ENCODE measurements at places on chromosomes 12 and 14.

- DNase-seq = peak; percentile 45
Observed at GRCh38 chr14:68791902-68792677, 777 bp downstream of the ZFP36L1 start.

DNA sequence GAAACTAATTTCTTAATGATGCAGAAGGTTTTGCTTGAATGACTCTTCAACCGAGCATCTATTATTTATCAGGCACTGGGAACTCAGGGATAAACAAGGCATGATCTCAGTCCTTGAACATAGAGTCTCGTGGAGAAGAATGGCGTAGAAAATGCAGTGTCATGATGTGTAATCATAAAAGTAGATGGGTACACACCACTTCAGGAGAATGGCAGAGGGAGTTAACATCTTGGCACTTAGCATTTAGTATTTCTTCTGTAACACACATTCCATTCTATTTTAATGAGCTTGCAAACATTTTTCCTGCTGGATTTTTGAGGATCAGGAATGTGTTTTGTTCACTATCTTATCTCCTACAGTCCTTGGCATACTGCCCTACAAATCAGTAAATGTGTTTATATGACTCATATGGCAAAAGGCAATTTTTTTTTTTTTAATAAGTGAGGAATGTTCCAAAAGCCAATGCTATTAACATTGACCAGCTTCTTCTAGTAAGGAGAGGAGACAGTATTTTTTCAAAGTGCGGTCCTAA is 3.8 kb downstream of the TXNRD1 start:
- DNase-seq = peak; percentile 97

DNA sequence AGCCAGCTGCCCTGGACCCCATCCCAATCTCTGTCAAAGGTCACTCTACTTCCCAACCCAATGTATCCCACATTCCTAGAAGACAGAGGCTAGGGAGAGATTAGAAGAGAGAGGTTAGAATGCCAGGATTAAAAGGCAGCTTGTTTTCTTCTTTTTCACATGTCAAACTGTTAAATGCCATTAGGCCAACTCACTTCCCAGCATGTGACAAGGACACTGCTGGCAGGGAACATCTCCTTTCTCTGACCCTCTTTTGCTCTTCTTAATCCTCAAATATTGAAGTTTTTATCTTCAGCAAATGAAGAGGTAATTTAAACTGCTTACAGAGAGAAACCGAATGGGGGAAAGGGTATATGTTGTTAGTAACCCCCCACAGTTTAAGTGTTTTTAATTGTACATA is 89.1 kb downstream of the BBS10 start:
- DNase-seq = no peak

DNA sequence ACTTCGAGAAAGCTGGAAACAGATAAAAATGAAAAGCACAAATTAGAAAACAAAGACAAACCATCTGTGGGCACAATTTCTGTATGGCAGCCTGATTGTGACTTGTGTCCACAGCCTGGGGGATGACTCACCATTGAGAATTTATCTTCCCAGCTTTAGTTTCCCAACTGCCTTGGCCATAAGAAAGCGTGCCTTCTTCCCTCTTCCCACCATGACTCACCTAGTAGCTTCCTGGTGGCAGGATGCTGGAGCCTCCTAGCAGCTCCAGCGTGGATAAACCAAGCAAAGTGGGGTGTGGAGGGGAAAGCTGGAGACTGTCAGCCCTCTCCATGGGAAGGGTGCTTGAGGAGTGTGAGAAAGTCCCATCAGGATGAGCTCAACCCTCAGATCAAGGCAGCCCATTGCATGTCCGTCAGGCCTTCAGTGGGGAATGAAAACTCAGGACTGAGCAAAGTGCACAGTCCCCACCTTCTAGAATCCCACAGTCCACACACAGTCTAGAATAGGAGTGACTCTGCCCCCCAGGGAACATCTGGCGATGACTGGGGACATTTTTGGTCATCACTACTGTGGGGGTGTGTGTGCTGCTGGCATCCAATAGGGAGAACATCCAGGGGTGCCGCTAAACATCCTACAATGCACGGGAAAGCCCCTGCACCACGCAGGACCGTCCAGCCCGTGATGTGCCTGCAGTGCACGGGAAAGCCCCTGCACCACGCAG is 22.4 kb upstream of the SERPINA6 start:
- DNase-seq = peak; percentile 81

DNA sequence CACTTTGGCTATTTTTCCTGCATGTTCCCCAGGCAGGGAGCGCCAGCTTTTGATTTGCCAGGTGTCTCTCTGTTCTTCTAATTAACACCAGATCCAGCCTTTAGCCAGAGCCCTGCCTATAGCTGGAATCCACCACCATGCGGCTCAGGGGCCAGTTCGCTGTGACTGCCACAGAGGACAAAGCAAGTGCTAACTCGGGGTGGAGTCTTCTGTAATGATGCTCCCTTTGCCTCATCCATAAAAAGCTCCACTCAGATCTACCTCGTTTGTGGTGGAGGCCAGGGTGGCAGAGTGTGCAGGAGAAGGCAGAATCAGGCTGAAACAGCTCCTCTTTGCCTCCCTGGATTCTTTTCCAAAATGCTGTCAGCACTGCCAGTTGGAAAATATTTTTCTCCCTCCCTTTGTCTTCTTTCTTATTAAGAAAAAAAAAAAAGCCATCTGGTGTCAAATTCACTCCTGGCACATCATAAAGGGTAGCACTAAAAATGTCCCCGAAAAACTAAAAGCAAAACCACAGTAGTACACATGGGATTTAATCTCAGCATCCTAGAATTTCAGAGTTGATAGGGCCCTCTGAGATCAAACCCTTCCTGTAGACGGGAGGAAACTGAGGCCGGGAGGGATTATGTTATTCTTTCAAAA is 18.0 kb upstream of the CTDSP2 start:
- no peak for DNase-seq

DNA sequence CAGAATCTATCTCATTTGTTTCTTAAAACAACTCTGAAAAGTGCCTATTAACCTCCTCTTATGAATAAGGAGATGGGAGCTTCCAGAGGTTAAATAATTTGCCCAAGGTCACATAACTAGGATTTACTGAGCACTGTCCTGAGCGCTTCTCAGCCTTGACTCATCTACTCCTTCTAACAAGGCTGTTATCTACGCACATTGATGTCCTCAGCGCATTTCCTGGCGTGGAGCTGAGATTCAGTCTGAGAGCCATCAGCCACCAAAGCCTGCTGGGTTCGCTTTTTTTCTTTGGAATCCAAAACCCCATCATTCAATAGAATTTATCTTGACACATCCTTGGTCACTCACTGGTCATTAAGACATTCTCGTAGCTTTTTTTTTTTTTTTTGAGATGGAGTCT is 29.3 kb downstream of the AK7 start:
- DNase-seq = no peak

GRCh38 chr12:115324949-115325593 is 641.1 kb upstream of the TBX3 start:
- no peak for DNase-seq

All from PC-3 (cell line).